Stimulated activated CD8-positive, alpha-beta memory T cell treated with anti-CD3 and anti-CD28 coated beads, Interleukin-2, amount 100 ng/mL, for 48 hours (primary cell): ENCODE measurements at places on chromosomes 2 and 18.

GRCh38 chr2:205352593-205352992, 329.7 kb upstream of the NRP2 start:
- DNase-seq = no peak

GRCh38 chr2:28296243-28296642, 96.4 kb upstream of the FOSL2 start:
- no peak for DNase-seq

GRCh38 chr18:57618910-57619309, 2.7 kb downstream of the NARS1 start:
- DNase-seq = no peak

DNA sequence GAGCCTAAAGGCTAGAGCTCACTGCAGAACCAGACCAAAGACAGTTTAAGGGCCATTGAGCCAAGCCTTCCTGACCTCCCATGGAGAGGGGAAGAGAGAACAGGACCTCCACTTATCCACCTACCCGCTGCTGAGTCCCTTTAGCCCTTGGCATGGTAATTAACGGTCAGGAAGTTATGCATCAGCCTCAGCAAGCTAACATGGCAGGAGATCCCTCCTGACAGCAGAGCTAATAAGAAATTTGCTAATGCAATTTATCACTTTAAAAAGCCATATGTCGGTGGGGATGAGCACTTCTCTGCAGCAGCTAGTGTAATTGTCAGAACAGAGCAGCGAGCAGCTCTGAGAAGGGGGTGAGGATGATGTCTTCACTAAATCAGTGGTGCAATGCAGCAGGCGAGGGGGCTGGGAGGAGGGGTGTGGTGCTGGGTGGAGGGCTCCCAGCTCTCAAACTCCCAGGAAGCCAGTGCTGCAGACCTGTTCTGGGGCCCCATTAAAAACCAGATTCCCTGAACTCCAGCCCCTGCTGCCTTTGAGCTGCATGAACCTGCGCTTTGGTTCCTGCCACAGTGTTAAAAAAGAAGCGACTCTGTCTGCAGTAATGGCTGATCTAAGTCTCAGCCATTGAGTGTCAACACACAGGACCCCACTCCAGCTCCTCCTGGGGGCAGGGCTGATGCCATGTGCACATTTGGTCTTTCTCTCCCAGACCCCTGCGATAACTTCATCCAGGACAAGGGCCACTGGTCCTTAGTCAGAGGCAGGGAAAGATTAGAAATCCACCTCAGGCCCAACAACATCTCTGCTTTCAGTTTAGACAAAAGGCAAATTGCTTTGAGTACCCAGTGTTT, 84.2 kb upstream of the STPG4 start:
- no peak for DNase-seq

GRCh38 chr18:1499265-1499664, 594.6 kb downstream of the ADCYAP1 start:
- no peak for DNase-seq

DNA sequence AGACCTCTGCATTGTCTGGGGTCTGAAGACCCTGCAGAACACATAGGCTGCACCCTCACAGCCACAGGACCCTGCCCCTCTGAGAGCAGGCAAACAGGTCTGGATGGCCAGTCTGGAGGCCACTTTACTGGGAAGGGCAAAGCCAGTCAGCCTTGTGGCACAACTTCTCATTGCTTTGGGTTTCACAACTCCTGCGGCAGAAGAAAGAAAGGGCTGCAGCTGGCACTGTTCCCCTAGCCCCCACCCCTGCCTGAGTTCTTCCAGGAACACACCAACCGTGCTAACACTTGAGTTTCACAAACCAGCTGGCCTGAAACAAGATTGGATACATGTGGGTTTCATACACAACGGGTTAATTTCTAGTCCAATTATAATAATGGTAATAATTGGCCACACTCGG, 276.5 kb upstream of the MGAT5 start:
- DNase-seq = no peak

- no peak for DNase-seq
Observed at GRCh38 chr2:239087046-239087710, 239.3 kb downstream of the TWIST2 start.

DNA sequence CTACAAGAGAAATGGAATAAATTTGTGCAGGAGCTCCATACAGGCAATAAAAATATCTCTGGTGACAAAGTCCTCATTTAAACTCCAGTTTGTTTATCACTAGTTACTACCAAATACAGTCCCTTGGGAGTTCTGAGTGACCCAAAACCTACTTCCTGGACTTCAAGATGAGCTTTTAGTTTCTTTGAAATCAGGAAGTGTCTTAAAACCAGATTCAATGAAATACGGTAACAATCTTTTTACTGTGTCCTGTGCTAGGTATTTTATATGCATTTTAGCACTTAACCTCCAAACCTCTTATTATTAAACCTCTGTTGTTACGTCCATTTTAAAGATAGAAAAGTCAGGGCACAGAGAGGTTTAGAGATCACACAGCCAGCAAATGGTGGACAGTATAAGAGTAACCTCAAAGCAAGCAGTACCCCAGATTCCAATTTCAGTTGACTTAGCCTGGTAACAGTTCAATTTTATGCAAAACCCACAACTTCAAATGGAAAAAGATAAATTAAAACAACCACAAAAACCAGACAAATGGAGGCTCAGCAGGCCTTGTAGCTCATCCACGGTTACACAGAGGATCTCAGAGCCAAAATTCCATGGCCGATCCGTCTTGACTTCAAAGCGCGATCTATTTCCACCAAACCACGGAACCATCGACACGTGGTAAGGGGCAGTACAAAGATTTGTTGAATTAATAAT, 1.3 kb upstream of the KCMF1 start:
- DNase-seq = no peak
